ENCODE measurements at places on chromosomes 2 and 18. TPM values are rescaled to one million over a fixed set of nuclear protein-coding genes. Genes with fewer than 3 reads are reported as not detected.

The ZNF142 gene
- total RNA-seq: 32.8 TPM

The FOXI3 gene
- not detected for total RNA-seq

The USP14 gene
- total RNA-seq: 38.5 TPM

The GALR1 gene
- total RNA-seq: 0.09 TPM

The RFTN2 gene
- total RNA-seq: 5.5 TPM

The LONRF2 gene
- total RNA-seq: 11.2 TPM

The PSD4 gene
- total RNA-seq: 70.3 TPM

The HES6 gene
- total RNA-seq: 18.0 TPM

The SLC23A3 gene
- 4.7 TPM for total RNA-seq

- DNase-seq: no peak
These were observed 682.7 kb upstream of the FANCL start for GRCh38 chr2:58923869-58924268.

DNA sequence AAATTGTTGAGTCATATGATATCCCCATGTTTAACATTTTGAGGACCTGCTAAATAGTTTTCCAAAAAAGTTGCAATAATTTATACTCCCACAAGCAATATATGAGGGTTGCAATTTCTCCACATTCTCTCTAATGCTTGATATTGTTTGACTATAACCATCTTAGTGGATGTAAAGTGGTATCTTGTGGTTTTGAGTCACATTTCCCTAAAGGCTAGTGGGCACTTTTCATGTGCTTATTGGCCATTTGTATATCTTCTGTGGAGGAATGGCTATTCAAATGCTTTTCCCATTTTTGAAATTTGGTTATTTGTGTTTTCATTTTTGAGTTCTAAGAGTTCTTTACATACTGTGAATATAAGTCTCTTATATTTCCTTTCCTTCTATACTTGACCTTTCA is 82.7 kb downstream of the SCG2 start:
- DNase-seq: no peak

GRCh38 chr2:49621016-49621415 is 466.7 kb upstream of the FSHR start:
- DNase-seq: no peak

- DNase-seq: no peak
These were observed 519.1 kb downstream of the SOX11 start for GRCh38 chr2:6211236-6211635.

DNA sequence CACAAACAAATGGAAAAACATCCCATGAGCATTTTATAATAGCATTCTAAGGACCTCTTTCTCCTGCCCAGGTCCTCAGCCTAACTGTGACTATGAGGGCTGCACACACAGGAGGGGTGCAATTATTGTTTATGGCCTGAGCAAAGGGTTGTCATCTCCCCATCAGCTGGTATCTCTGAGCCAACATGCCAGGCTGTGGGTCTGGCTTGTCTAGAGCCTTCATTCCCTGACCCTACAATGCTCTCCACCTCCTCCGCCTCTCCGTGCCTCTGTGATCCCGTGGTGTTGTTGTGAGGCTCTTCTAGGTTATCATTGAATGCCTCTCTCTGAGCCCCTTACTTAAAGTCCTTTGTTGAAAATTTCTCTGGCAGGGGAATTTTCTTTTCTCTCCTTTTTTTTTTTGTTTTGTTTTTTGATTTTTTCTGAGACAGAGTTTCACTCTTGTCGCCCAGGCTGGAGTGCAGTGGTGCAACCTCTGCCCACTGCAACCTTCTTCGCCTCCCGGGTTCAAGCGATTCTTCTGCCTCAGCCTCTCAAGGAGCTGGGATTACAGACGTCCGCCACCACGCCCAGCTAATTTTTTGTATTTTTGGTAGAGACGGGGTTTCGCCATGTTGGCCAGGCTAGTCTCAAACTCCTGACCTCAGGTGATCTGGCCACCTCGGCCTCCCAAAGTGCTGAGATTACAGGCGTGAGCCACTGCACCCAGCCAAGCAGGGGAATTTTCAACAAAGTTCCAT is 126.4 kb downstream of the SMAD7 start:
- DNase-seq: no peak

GRCh38 chr18:59517446-59518165 is 158.5 kb upstream of the LMAN1 start:
- DNase-seq: no peak

DNA sequence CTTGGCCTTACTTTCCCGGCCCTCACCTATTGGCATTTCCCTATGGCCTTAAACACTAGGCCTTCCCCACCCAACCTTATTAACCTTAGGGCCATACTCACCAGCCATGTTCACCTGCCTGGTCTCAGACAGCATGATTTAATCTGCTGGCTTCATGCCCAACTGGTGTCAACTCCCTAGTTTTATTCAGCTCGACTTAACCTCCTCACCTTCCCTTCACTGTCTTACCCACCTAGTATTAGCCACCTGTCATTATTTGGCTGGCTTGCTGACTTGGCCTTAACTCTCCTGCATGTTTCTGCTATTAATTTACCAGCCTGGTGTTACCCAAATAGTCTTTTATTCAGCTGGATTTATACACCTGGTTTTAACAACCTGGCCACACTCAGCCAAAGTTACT is 136.0 kb upstream of the ZSWIM2 start:
- DNase-seq: peak; percentile 1

- no peak for DNase-seq
These were observed 78.8 kb downstream of the HNRNPLL start for GRCh38 chr2:38523728-38524437.

- no peak for DNase-seq
These were observed 152.5 kb downstream of the PLEKHA3 start for GRCh38 chr2:178632729-178633128.

DNA sequence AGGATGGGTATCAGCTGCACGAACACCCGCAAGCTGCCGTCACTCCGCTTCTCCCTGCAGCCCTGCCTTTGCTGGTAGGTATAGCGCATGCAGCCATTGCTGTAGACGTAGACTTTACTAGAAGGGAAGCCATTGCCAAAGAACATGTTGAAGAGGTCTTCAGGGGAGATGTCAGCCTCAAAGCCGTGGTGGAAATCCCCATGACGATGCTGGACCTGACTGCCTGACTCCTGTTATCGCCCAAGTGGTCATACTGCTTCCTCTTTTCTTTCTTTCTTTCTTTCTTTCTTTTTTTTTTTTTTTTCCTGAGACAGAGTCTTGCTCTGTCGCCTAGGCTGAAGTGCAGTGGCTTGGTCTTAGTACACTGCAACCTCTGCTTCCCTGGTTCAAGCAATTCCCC is 68.7 kb upstream of the SPRED2 start:
- DNase-seq: no peak

- no peak for DNase-seq
These were observed 24.6 kb downstream of the ITGB6 start for GRCh38 chr2:160175169-160176134.

Data from mucosa of gallbladder (tissue), 1 donor.